Fibroblast of skin of right biceps (primary cell): ENCODE measurements at places on chromosomes 4 and X.

DNA sequence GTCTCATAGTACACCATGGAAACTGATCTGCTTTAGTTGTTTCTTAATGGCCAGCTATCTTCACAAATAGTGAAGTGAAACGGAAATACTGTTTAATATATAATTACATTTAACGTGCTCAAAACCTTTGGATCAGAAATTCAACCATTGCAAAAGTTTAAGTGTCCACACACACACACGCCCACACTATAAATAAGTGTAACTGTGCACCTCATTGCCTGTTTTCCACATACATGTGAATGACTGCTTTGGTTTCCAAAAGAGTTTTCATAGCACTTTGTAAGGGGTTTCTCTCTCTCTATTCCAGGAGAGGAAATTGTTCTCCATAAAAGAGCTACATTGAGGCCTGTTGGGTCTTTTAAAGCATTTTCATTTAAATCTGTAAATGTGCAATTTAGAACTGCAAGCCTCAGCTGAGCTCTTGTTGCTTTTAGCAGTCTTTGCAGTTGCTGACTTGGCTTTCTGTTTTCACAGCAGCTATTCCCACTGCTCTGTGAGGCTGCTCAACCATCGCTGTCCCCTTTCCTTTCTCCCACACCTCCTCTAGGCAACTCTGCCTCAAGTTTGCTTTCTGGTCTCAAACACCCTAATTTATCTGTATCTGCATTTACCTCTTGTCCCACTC lies 94.5 kb downstream of the RAPGEF2 start:
- no peak for DNase-seq

DNA sequence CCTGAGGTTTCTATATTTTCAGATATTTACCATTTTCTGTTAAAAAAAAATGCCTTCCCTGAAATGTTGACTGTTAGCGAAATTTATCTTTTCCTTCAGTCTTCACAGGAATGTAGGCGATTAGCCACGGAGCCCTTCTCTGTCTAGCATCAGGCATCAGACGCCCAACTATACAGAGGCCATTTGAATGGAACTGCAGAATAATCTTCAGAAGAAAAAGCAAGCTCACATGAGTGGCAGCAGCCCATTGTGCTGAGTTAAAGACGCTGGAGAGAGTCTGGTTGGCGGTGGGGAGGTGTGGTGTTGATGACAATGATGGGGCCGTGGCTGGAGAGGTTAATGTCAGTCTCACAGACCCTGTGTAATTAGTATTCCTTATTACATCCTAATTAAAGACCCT lies 196.8 kb upstream of the LEF1 start:
- DNase-seq: no peak

DNA sequence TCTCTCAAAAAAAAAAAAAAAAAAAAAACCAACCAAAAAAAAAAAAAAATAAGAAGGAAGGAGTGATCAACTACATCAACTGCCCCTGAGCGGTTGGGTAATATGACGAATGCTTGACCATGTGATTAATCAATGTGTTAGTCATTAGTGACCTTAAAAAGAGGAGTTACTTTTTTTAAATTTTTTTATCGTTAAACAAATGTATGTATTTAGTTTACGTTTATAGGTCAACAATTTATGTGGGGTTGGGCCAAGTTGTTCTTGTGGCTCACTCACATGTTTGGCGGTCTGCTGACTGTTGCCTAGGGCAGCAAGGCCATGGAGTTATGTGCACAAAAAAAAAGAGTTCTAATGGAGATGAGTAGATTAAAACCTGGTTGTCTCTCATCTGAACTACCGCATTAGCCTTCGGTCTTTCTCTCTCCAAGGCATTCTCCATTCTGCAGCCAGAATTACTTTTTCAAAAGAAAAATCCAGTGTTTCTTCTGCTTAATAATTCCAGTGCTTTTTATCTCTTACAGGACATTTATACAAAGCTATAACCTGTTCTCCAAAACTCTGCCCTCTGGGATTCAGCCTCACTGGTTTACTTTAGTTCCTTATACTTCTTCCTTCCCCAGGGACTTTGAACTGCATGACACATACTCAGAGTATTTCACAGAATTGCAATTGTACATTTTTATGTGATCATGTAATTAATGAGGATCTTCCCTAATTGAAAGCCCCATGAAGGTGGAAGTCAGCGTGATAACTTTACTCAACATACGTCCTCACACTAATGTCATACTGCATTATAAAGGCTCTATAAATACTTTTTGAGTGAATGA lies 505.5 kb downstream of the ANKRD50 start:
- DNase-seq: peak; percentile 84

DNA sequence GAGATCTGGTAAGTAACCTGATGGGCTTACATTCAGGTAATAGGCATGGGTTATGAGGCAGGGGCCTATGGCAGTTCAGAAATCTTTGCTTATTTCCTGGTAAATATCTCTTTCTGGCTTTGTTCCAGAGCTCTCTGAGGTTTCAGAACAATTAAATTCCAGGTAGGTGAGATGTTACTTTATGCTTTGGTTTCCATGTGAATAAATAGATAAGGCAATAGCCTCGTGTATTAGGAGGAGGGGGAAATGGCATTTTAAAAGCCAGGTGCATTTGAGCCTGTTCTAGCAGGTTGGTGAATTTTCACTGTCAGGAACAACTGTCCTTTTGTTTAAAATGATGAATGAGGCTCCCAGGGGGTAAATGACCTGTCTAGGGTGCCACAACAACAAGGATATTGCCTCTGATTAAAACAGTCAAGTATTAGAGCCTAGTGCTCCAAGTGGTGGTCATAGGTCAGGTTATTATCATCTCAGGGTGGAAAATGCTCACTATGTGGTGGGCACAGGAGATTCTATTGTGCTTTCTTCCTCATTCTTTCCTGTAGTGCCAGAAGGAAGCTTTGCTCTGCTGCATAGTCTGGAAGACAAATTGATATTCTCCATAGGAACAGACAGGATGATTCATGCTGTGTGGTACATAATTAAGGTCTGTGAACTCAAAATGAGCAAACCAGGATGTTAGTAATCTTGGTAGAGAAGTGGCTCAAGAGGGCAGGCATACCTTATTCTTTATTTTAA lies 296.2 kb downstream of the INPP4B start:
- DNase-seq: peak; percentile 81

DNA sequence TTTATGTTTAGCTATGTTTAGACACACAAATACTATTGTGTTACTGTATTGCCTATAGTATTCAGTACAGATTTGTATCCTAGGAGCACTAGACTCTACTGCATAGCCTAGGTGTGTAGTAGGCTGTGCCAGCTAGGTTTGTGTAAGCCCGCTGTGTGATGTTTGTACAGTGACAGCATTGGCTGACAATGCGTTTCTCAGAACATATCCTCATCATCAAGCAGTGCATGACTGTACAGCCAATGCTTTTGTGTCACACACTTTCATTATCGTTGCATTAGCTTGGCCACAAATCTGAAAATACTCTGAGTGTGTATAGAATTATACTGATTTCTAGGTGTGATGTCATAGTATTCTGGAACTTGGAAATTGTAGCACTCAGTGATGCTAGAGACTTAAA lies 63.4 kb downstream of the CLDN34 start:
- no peak for DNase-seq

- no peak for DNase-seq
Measured at GRCh38 chr4:38832206-38832605, 24.4 kb downstream of the TLR6 start.

GRCh38 chrX:106959901-106960300 lies 39.7 kb downstream of the CLDN2 start:
- no peak for DNase-seq

- DNase-seq: no peak
Measured at GRCh38 chr4:79385641-79386040, 22.4 kb downstream of the GK2 start.

DNA sequence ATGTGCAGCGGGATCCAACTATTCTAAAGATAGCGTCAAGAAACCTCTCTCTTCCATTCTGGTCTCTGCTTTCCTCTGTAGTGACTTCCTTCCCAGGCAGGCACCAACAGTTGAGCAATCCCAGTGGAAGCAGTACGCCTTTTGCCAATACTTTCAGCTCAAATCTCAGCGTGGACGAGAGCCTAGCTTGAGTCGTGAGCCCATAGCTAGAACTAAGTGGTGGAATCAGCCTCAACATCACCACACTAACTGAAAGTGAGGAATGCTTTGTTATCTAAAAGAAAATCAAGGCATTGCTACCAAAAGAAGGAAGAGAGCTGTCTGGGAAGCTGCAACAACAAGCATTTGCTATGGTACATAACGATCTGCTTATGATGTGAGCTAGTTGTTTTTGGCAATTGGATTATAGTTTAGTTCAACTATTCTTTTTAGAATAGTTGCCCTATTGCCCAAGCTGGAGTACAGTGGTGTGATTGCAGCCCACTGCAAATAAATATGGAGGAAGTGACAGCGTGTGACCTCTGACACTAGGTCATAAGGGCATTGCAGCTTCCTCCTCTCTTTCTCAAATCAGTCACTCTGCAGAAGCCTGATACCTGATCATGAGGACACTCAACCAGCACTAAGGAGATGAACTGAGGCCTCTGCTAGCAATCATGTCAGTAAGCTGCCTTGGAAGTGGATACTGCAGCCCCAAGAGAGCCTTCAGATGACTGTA lies 24.7 kb upstream of the FRYL start:
- DNase-seq: no peak

GRCh38 chr4:173547889-173548288 lies 17.9 kb upstream of the HAND2 start:
- no peak for DNase-seq

DNA sequence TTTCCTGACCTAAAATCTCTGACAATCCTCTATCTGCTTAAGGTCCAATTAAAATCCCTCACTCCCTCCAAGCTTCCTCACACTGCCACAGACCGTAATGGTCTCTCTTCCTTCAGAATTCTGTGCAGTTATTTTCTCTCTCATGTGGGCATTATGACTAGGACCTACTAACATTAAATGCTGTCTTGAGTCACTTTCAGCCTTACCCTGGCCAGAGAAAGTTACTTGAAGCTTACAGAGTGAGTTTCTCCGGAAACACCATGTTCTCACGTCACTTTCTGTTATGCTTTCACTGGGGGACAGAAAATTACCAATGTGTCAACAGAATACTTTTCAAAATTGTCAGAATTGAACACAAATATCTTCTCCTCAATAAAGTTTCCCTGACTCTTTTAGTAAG lies 271.8 kb downstream of the INPP4B start:
- no peak for DNase-seq

GRCh38 chr4:22921936-22922335 lies 229.2 kb downstream of the GBA3 start:
- DNase-seq: no peak

DNA sequence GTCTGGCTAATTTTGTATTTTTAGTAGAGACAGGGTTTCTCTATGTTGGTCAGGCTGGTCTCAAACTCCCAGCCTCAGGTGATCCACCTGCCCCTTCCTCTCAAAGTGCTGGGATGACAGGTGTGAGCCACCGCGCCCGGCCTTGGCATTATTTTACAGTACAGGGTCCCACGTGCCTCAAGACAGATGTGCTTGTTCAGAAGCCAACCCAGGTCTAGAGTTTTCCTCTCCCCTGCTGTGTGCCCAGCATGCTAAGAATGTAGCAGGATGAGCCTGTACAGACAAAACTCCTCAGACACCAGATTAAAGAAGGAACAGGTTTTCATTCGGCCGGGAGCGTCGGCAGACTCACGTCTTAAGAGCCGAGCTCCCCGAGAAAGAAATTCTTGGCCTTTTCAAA lies 42.2 kb downstream of the CRLF2 start:
- no peak for DNase-seq

GRCh38 chrX:10756441-10756840 lies 136.1 kb upstream of the MID1 start:
- peak; percentile 87 for DNase-seq
